ENCODE measurements at places on chromosomes 3 and 15. TPM values are rescaled to one million over a fixed set of nuclear protein-coding genes. Genes with fewer than 3 reads are reported as not detected.

The CHRNB4 gene
- not detected for total RNA-seq

The COL6A5 gene
- not detected for total RNA-seq

DNA sequence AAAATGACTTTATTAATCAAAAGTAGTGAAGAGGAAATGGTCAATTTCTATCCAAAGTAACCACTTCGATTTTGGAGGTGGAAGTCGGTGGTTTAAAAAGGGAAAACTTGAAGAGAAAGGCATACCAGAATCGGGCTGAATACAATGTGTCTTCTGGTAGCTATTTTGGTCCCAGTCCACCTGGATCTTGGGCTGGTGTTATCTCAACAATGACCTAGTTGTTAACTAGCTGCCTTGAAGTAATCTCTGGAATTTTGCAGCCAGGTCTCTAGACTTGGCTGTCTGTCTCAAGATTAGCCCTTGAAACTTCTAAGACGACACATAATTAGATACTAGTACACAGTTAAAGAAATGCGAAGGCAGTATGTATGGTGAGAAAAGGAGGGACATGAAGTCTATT is 409.8 kb downstream of the GRM7 start:
- no peaks in the 10 kb centered on the region for H3K27me3 ChIP-seq
- no peak overlapping the region for H3K27ac ChIP-seq
- H3K36me3 ChIP-seq = no peaks in the 10 kb centered on the region
- no peaks in the 10 kb centered on the region for H3K4me1 ChIP-seq
- DNase-seq = no peak

GRCh38 chr3:70731046-70731445 is 418.6 kb upstream of the MDFIC2 start:
- DNase-seq = no peak
- H3K27me3 ChIP-seq = peaks cover 6% of the 10 kb centered on the region
- H3K4me1 ChIP-seq = no peaks in the 10 kb centered on the region
- no peak overlapping the region for H3K27ac ChIP-seq
- no peak overlapping the region for H3K4me3 ChIP-seq
- no peaks in the 10 kb centered on the region for H3K36me3 ChIP-seq

GRCh38 chr3:4587061-4587837 is 94.1 kb downstream of the ITPR1 start:
- H3K27ac ChIP-seq = no peak overlapping the region
- DNase-seq = no peak
- no peaks in the 10 kb centered on the region for H3K27me3 ChIP-seq
- H3K4me3 ChIP-seq = no peak overlapping the region
- H3K4me1 ChIP-seq = peaks cover 40% of the 10 kb centered on the region

The GOLGA6L10 gene
- 4.2 TPM for total RNA-seq

The GABRB3 gene
- total RNA-seq = not detected

The RETNLB gene
- total RNA-seq = not detected

GRCh38 chr3:58722561-58722960 is 56.0 kb upstream of the FAM3D start:
- H3K4me1 ChIP-seq = no peaks in the 10 kb centered on the region
- H3K27ac ChIP-seq = no peak overlapping the region
- H3K27me3 ChIP-seq = no peaks in the 10 kb centered on the region
- H3K4me3 ChIP-seq = no peak overlapping the region
- no peaks in the 10 kb centered on the region for H3K36me3 ChIP-seq

DNA sequence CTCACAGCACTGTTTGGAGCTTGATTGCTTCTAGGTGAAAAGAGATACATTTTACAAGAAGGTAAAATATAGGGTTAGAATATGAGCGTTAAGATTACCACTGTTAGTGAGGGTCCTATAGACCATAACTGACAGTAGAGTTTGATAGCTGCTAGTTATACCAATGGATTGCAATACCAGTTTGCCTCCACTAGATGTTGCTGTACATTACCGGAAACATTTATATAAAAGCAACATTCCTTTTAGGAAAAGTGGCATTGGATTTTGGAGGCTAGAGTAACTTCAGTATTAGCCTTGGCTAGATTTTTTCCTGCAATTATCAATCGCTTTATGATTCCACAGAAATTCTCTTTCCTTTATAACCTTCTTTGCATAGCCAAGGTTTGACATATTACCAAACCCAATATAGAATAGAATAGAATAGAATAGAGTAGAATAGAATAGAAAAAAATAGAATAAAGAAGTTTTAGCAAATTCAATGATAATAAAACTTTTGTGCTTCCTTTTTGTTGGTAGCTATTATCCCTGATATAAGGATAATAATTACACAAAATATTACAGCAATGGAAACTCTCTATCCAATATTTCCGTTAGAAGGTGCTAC is 1093.6 kb upstream of the ALCAM start:
- no peak for DNase-seq
- H3K4me1 ChIP-seq = no peaks in the 10 kb centered on the region
- H3K36me3 ChIP-seq = no peaks in the 10 kb centered on the region
- H3K27me3 ChIP-seq = no peaks in the 10 kb centered on the region

DNA sequence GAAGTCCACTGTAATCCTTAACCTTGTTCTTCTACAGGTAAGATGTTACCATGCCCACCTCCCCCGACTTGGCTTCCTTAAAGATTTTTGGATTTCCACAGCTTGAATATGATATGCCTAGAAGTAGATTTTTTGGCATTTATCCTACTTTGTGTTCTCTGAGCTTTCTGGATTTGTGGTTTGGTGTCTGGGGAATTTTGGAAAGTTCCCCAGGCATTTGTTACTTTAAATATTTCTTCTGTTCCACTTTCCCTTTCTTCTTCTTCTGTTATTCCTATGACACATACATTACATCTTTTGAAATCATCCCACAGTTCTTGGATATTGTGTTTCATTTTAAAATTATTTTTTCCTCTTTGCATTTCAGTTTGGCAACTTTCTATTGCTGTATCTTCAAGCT is 122.1 kb upstream of the TMEM108 start:
- H3K27ac ChIP-seq = no peak overlapping the region
- H3K4me1 ChIP-seq = no peaks in the 10 kb centered on the region
- no peaks in the 10 kb centered on the region for H3K36me3 ChIP-seq
- H3K4me3 ChIP-seq = no peak overlapping the region
- H3K27me3 ChIP-seq = no peaks in the 10 kb centered on the region
- no peak for DNase-seq

GRCh38 chr3:171614318-171614921 is 154.2 kb upstream of the TNIK start:
- H3K36me3 ChIP-seq = no peaks in the 10 kb centered on the region
- peak; percentile 30 for DNase-seq
- H3K27ac ChIP-seq = no peak overlapping the region
- no peak overlapping the region for H3K4me3 ChIP-seq

GRCh38 chr3:169945313-169945712 is 21.3 kb upstream of the SEC62 start:
- H3K4me1 ChIP-seq = peaks cover 13% of the 10 kb centered on the region
- DNase-seq = no peak
- H3K4me3 ChIP-seq = peak overlapping the region; percentile 53
- peak overlapping the region; percentile 73 for H3K27ac ChIP-seq
- peaks cover 7% of the 10 kb centered on the region for H3K27me3 ChIP-seq

The SPINT1 gene
- 6.6 TPM for total RNA-seq

GRCh38 chr3:144295613-144296012 is 324.0 kb downstream of the DIPK2A start:
- H3K4me1 ChIP-seq = peaks cover 2% of the 10 kb centered on the region
- no peaks in the 10 kb centered on the region for H3K36me3 ChIP-seq
- peaks cover 2% of the 10 kb centered on the region for H3K27me3 ChIP-seq
- no peak overlapping the region for H3K27ac ChIP-seq

The CCR2 gene
- total RNA-seq = 52.5 TPM

The SPTBN5 gene
- 1.1 TPM for total RNA-seq

GRCh38 chr15:33126559-33127290 is 67.8 kb downstream of the FMN1 start:
- peaks cover 10% of the 10 kb centered on the region for H3K4me1 ChIP-seq
- H3K4me3 ChIP-seq = peak overlapping the region; percentile 35
- peak; percentile 30 for DNase-seq
- no peak overlapping the region for H3K27ac ChIP-seq
- H3K27me3 ChIP-seq = no peaks in the 10 kb centered on the region

DNA sequence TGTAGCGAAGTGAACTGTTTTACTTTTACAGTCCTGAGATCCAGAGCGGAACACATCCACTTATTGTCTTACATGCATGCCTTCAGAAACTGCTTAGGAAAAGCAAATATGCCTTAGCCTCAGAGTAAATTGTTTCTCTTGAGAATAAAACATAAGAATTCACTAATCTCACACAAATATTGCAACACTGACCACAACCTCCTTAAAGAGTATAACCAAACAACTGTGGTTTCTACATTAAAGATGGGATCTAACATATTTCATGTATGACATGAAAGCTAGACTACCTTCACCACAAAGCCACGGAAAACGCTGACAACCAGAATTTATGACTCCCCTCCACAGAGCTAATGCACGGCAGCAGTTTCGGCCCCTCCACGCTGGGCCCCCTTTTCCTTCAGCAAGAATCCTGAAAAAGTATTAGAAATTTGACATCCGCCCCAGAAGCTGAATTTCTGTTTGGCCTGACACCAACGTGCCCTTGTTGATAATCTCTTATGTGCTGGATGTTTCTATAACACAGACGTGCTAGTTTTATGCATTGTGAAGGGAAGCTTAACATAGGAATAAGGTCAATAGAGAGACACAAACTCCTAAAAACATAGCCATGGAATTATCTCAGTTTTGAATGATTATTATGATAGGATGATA is 84.6 kb downstream of the GREM1 start:
- peak overlapping the region; percentile 37 for H3K4me3 ChIP-seq
- DNase-seq = no peak
- H3K27me3 ChIP-seq = peaks cover 23% of the 10 kb centered on the region

Data from activated naive CD8-positive, alpha-beta T cell treated with anti-CD3 and anti-CD28 coated beads, Interleukin-2, amount 10 ng/mL, durations not matched to agents 7 days and 5 days (primary cell).